ENCODE measurements at places on chromosomes 7 and 10. TPM values are rescaled to one million over a fixed set of nuclear protein-coding genes. Genes with fewer than 3 reads are reported as not detected.

Gene GPNMB
- 147 TPM for total RNA-seq

Gene CHRM2
- total RNA-seq: 3.9 TPM

Gene SPAM1
- total RNA-seq: not detected

Gene SEMA3D
- 2.4 TPM for total RNA-seq

Gene TAS2R3
- 1.5 TPM for total RNA-seq

Gene CCDC3
- 13.1 TPM for total RNA-seq

Gene ARHGAP19
- total RNA-seq: 9.9 TPM

Gene TUBAL3
- 0.59 TPM for total RNA-seq

Gene CHAT
- total RNA-seq: not detected

Gene RBP3
- not detected for total RNA-seq

Gene GPC2
- 0.78 TPM for total RNA-seq

Gene PLXNA4
- total RNA-seq: 3.1 TPM

- no peak for DNase-seq
Observed at GRCh38 chr10:125055446-125055845, 104.9 kb downstream of the CTBP2 start.

DNA sequence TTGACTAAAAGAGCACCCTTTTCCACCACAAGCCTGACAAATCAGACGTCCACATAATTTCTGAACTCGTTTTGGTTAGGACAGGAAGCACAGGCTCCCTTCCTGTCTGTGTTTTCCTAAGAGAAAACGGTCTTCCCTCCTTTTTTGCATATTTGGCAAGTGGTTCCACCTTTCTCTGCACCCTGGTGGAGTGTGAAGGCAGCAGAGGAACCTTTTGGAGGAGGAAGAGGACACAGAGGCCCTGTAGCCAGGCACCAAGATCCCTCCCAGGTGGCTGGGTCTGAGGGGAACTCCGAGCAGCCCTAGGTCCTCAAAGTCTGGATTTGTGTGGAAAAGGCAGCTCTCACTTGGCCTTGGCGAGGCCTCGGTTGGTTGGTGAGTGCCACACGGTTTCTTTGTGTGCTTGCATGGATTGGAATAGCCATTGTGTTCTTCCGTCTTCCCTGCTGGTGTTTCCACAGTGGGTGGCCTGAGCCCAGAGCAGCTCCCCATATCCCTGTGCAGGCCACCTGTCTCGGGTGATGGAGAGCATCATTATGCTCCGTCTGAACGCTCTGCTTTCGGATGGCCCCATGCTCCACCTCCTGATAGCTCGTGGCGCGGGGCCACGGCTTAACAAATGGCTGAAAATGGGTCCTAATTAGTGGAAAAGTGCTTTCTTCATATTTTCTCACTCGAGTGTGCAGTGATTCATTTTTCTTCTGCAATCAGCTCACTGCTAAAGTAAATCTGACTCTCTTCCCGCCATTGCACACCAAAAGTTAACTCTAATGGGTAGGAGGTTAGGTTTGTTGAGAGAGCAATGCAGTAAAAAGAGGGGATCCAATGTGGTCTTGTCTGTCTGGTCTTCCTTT is 4.2 kb downstream of the IKZF1 start:
- no peak for DNase-seq

DNA sequence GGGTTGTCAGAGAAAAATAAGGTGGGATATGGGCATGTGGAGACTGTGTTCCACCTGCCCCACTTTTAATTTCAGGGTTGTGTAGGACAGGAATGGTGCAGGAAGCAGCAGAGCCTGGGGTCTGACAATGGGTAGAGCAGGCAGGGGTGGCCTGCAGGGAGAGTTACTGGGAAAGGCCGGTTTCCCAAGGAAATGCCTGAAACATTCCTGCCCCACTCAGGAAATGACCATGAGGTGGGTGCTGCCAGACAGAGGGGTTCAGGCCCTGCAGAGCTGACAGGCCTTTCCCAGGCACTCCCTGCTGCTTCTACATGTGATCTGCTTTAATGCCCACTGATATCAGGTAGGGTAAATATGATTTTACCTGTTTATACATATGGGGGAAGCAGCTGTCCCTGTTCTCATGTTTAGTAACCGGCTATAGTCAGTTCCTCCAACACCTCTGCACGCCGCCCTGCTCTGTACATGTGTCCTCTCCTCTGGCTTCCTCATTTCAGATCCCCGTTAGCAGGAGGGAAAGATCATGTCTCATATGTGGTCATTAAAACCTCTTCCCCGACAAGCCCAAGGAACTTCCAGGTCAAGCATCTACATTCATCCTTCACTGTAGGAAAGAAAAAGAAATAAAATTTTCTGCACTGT is 118.6 kb upstream of the PRSS58 start:
- DNase-seq: no peak

DNA sequence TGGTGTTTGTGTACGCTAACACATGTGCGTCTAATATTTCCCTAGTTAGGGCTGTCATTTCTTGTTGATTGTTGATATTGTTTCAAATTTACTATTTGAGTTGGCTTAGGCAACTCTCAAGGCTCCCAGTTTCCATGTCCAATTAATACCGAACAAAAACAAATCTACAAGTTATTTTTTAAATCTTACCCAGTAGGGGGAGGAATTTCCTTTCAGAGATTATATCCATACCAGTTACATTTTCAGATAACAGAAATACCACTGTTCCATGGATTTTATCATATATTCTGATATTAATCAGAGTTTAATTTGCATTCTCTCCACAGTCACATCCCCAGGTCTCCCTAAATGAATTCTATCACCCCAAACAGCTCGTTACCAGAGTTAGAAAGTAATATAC is 7.2 kb upstream of the AKR1B10 start:
- DNase-seq: no peak

GRCh38 chr10:5953676-5954075 is 23.7 kb downstream of the IL15RA start:
- DNase-seq: no peak

GRCh38 chr7:45075355-45075644 is 13.5 kb downstream of the NACAD start:
- DNase-seq: no peak

GRCh38 chr7:5332579-5332978 is 49.8 kb downstream of the SLC29A4 start:
- DNase-seq: no peak

DNA sequence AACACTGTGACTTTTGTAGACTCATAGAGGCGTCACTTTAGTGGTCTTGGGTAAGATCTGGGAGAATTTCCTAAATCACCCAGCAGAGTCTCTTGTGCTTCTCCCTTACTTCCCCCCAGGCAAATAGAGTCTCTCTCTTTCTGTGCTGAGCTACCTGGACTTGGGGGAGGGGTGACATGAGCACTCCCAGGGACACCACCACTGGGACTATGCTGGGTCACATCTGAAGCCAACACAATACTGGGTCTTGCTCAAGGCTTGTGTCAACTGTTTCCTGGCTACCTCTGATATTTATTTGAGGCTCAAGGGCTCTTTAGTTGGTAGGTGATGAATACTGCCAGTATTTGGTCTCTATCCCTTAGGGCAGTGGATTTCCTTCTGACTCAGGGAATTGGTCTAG is 214.6 kb upstream of the TPK1 start:
- DNase-seq: no peak

DNA sequence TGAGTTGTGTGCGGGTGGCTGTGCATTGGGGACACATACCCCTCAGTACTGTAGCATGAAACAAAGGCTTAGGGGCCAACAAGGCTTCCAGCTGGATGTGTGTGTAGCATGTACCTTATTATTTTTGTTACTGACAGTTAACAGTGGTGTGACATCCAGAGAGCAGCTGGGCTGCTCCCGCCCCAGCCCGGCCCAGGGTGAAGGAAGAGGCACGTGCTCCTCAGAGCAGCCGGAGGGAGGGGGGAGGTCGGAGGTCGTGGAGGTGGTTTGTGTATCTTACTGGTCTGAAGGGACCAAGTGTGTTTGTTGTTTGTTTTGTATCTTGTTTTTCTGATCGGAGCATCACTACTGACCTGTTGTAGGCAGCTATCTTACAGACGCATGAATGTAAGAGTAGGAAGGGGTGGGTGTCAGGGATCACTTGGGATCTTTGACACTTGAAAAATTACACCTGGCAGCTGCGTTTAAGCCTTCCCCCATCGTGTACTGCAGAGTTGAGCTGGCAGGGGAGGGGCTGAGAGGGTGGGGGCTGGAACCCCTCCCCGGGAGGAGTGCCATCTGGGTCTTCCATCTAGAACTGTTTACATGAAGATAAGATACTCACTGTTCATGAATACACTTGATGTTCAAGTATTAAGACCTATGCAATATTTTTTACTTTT is 1.8 kb downstream of the DDIT4 start:
- DNase-seq: no peak

- DNase-seq: no peak
Observed at GRCh38 chr10:104307576-104308438, 30.5 kb downstream of the ITPRIP start.

GRCh38 chr7:112959276-112959675 is 127.4 kb downstream of the GPR85 start:
- no peak for DNase-seq

GRCh38 chr7:8089036-8089780 is 120.6 kb downstream of the GLCCI1 start:
- DNase-seq: no peak

GRCh38 chr7:134720091-134720935 is 59.1 kb upstream of the CALD1 start:
- DNase-seq: no peak

DNA sequence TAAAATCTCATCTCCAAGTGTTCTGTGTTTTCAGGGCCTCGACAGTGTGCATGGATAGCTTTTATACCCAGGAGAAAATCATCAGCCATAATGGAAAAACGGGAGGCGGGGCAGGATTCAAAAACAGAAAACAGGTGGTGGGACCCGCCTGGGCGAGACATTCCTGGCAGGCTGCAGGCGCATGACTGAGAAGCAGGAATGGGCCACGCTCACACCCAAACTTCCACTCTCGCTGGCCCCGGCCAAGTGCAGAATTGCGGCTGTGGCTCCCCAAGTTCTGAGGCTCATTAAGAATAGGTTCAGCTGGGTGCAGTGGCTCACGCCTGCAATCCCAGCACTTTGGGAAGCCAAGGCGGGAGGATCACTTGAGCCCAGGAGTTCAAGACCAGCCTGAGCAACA is 60.6 kb downstream of the C10orf143 start:
- no peak for DNase-seq

DNA sequence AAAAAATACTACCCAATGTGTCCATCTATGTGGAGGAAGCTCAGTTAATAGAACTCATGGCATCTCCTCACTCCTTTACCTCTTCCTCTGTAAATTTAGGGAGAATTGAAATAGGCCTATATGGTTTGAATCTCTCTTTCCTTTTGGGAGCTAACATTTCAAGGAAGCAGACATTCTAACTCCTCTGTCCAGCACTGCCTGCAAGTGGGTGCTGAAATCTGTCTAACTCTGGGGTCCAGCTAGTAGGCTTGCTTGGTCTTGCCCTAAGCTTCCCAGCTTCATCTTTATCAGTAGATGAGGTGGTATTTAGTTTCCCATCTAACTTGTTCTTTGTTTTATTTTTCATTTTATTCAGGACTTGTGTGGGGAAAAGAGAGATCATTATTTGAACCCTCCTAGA is 23.2 kb downstream of the CYCS start:
- DNase-seq: no peak

- no peak for DNase-seq
Observed at GRCh38 chr10:93206652-93207051, 133.0 kb downstream of the CYP26A1 start.

GRCh38 chr7:106457678-106458077 is 172.9 kb upstream of the NAMPT start:
- DNase-seq: no peak

GRCh38 chr10:80410122-80410521 is 1.8 kb downstream of the PRXL2A start:
- DNase-seq: no peak

DNA sequence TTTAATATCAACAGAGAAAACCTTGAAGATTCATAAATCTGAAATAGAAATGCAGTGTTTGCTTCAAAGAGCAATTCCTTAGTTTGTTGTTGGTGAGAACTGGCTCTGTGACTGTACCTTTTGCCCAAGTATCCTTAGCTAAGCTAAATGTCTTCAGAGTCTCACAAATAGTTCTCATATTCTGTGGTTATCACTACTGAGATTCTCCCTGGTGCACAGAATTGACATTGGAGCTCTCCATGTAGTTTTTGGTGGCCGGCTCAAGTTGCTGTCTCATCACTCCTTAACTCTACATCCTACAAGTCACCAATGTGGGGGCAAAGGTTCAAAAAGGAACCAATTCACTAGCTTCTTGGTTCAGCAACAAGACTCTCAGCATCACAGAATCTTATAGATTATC is 780.3 kb downstream of the LRMDA start:
- no peak for DNase-seq

- DNase-seq: no peak
Observed at GRCh38 chr7:20146451-20146850, 70.7 kb downstream of the MACC1 start.

GRCh38 chr7:94059746-94060145 is 55.6 kb upstream of the BET1 start:
- no peak for DNase-seq

DNA sequence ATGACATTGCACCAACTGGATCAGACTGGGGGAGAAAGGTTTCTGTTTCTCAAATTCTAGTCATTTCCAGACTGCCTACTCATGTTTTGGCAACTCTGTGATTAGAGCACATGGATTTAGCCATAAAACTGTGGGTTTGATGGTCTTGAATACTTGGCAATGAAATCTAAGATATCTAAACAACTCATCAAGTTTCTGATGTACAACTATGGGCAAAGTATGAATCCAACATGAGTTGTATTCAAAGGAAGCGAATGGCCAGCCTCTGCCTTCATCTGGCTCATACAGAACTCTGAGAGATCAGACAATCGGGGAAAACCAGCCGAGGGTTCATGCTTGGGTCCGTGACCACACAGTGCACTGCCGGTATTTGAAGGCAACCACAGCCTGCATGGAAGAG is 144.3 kb downstream of the ADAM12 start:
- no peak for DNase-seq

DNA sequence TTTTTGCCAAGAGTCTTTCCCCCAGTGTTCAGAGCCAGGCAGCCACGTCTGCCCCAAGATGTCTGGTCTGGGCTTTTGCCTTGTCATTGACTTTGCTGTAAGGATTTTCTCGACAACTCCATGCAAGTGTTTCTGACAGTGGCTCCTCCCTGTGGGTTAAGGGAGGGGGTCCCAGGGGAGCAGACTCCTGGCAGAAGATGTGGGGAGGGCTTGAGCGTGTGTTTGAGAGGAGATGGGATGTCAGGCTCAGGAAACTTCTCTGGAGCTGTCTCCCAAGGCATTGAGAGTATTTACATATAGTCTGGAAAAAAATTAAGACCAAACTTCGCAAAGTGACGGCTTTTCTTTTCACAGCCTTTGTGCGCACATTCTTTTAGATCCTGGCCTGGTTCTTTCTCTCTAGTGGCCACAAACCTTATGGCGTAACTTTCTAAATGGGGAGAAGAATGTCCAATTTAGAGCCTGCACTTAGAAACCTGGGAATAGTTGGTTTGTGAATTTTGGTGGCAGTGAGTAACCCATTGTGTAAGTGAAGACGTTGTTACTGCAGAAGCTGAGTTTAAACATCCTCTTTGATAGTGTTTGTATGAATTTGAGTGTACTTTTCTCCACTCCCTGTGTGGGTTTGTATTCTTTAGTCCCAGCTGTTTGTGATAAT is 201.5 kb downstream of the LRMDA start:
- no peak for DNase-seq

- no peak for DNase-seq
Observed at GRCh38 chr7:15954671-15955354, 268.3 kb upstream of the MEOX2 start.

- no peak for DNase-seq
Observed at GRCh38 chr10:69080226-69080625, 7.7 kb upstream of the SRGN start.

GRCh38 chr10:129101232-129101980 is 365.6 kb upstream of the MGMT start:
- no peak for DNase-seq

- DNase-seq: no peak
Observed at GRCh38 chr10:47369251-47369894, 14.7 kb downstream of the ZNF488 start.

GRCh38 chr7:38185395-38186307 is 7.6 kb downstream of the STARD3NL start:
- DNase-seq: no peak
